Right lobe of liver (tissue), 6 donors: ENCODE measurements at places on chromosomes 1 and 21. TPM values are rescaled to one million over a fixed set of nuclear protein-coding genes. Genes with fewer than 3 reads are reported as not detected.

The ALX3 gene
- not detected for total RNA-seq

The EFNA1 gene
- total RNA-seq: 419 TPM

The SLC25A34 gene
- total RNA-seq: 2.5 TPM

DNA sequence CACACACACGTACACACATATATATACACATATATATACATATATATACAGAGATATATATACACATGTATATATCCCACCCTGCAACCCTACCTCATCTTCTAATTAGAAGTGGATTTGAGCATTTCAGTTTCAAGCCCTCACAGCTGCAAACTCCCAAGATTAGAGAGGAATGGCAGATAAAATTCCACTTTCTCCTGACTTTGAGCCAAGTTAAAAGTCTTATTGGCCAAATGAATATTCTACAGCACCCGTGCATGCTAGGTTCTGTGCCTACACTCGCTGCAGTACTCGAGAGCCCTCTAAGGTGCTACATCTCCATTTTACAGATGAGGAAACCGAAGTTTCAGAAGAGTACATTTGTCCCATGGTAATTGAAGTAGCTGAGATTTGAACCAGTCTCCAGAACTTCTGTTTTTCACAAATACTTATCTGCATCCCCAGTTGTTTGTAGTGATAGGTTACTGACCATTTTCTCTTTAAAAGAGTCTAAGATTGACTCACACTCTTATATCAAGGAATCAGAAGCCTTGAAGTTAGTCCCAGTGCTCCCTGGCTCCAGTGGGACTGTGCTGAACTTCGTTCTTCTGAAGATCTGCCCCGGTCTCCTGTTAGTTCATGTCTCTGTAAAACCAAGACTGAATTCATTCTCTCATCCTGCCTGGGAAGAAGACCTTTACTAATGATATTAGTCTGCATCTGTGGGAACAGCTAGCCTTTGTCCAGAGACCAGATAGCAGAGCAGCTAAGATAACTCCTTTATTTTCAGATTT is 292.1 kb downstream of the TM2D1 start:
- no peak for DNase-seq
